ENCODE measurements at places on chromosomes 3 and 15.
A peak's percentile ranks its signal among the peaks of the same experiment; 100 is the strongest.

- DNase-seq, result no peak
Observed at GRCh38 chr3:120684896-120685295, 2.9 kb upstream of the HGD start.

DNA sequence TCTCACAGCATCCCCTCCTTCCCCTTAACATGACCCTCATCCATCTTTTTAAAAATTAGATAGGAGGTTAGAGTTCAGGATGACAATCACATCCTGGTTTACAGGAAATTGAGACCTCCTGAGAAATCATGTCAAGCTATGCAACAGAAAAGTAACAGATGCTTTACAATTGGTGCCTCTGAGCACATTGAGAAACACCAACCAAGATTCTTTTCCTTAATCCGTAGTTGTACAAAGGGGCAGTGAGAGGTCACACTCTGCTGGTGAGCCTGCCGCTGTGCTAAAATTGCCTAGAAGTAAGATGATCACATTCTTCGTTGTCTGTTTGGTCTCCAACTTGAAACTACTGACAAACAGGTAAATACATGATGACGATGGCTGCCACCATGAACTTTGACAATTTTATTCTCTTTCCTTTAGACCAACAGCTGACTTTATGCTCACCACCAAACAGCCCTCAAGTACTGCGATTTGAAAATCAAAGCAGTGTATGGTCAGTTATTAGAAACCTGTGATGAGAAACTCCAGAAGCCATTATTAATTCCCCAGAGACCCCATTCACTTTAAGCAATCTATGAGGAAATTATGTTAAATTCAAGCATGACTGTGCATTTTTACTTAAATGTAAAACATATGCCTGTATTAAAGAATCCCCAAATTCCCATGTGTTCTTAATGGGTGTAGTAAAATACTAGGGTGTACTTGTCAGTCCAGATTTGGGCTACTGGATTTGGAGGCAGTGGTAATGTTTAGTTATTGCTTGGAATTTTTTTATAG lies 210.7 kb upstream of the UBE2E1 start:
- DNase-seq, result no peak

- DNase-seq, result no peak
Observed at GRCh38 chr3:76997733-76998132, 42.2 kb upstream of the ROBO2 start.

GRCh38 chr15:50979041-50979440 lies 70.6 kb downstream of the AP4E1 start:
- DNase-seq, result no peak

GRCh38 chr3:13077431-13078162 lies 4.4 kb upstream of the IQSEC1 start:
- DNase-seq, result peak; percentile 20

- DNase-seq, result no peak
Observed at GRCh38 chr3:169575381-169575780, 88.1 kb downstream of the MECOM start.

DNA sequence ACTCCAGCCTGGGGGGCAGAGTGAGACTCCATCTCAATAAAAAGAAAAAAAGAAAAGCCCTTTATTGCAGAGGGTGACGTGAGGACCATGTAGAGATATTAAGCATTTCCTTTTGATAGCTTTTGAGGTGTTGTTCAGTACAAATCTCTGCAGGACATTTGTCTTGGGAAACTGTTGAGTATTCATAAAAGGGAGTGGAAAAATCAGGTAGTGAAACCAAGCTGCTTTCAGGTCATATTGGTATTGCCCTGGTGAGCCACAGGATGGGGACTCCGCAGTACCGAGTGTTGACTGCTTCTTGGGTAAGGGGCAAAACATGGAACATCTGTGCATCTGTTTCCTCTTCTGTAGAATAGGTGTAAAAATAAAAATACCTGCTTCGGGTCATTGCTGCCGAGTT lies 9.9 kb downstream of the ITPR1 start:
- DNase-seq, result peak; percentile 94

DNA sequence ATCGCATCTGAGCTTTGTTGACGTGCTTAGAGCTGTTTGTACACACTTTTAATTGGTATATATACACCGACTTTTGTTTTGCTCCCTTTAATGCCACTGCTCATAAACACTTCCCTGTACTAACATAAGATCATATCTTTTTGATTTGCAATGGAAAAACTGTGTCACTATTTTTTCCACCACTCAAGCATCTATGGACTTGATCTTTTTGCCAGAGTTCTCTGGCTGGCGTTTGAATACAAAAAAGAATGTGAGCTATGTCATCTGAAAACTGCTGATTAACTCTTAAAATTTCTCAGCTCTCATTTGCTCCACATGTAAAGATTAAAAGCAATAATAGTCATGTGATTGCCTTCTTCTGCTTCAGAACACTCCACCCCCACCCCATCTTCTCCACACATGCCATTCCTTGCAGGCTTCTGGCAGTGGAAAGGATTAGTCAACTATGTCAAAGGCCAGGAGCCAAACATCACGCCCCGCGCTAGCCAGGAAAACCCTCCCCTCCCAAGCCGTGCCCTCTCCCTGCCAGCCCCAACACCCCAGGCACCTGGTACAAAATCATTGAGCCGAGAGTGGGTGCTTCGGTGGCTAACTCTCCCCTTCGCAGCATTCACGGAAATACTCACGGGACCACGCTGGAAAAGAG lies 123.4 kb upstream of the MEF2A start:
- DNase-seq, result no peak

- no peak for DNase-seq
Observed at GRCh38 chr3:177220136-177220974, 23.1 kb upstream of the TBL1XR1 start.

DNA sequence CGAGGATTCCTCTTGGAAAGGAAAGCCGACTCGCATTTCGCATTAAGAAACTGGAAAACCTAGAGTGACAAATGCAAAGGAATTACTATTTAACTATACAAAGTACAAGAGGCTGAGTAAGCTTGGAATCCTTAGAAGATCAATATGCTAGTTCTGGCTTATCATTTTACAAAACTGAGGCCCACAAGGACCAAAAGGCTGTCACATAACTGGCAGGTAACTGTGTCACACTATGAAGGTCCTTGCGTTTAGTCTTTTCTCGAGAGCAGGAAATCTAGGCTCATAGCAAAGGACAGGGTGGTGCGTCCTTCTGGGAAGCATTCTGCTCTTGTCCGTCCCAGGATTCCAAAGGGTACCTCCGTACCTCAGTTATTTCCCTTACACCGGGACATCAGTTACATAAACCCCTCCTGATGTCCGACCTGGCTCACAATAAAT lies 629 bp downstream of the RPL24 start:
- DNase-seq, result no peak

GRCh38 chr3:56154297-56154696 lies 314.0 kb downstream of the ERC2 start:
- DNase-seq, result no peak

GRCh38 chr15:78422571-78423340 lies 15.3 kb upstream of the IREB2 start:
- DNase-seq, result peak; percentile 63

GRCh38 chr3:144341471-144341870 lies 369.8 kb downstream of the DIPK2A start:
- no peak for DNase-seq

DNA sequence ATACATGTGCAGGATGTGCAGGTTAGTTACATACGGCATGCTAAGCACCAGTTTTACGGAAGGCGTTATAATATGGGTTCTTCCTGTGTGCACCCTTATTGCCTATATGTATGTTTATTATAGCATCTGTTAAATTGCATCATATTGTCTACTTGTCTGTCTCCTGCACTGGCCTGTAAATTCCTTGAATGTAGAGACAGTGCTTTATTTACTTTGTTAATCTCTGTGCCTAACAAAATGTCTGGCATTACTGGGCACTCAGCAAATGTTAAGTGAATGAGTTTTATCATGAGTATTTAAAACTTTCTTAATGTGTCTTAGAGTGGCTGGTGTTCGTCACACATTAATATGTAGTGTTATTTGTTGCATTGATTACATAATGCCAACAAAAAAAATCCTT lies 23.8 kb downstream of the MGA start:
- no peak for DNase-seq

- no peak for DNase-seq
Observed at GRCh38 chr3:148825476-148825875, 2.1 kb upstream of the CPB1 start.

DNA sequence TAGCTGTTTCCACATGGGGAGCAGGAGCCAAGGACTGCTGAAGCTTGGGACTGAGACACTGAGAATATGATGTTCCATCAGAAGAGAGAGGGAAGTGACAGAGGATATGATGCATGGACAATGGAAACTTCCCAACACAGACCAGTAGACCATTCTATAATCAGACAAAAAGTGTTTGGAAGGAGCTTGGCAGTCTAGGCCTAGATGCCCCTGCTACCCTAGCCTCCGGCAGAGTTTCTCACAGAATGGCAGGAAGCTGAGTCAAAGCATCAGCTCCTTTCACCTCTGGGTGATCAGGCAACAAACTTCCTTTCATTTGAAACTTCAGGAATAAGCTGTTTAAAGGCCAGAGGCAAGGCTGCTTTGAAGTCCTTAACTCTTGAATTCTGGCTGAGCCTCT lies 222.0 kb downstream of the NEK10 start:
- DNase-seq, result no peak

DNA sequence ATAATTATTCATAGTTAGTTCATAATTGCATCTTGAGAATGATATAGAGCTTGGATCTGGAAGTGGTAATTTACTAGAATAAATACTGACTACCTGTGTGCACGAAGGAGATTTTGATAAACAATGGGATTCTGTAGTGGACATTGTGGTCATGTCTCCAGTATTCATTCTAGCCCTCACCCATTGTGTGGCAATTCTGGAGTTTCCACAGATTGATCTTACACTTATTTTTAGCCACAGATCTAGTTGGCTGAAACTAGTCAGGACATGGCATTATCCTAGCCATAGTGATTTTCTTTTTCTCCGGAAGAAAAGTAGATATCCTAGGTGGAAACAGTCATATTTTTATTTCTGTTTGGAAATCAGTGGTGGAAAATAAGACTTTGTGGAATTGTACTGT lies 833.1 kb downstream of the NAALADL2 start:
- DNase-seq, result no peak

GRCh38 chr3:170178651-170179050 lies 2.9 kb downstream of the PHC3 start:
- DNase-seq, result peak; percentile 38

DNA sequence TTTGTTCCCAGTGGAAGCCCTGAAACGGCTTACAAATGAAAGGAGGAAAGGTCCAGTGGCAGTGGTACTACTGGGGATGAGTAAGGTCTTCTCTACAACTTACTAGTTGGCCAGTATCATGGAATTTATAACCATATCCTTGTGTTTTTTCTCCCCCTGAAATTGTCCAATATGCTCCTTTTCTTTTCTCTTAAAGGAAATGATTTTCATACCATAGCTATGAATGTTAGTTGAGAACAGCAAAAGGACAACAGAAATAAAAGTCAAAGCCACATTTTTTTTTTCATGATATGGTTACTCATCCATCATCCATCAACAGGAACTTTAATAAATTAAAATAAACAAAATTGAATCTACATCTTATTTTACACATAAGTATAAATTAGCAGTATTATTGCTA lies 450.4 kb downstream of the MFSD1 start:
- DNase-seq, result no peak

GRCh38 chr3:184419171-184419570 lies 39.3 kb downstream of the CHRD start:
- DNase-seq, result no peak
